H9 (cell line): ENCODE measurements at places on chromosomes 5 and 9.

DNA sequence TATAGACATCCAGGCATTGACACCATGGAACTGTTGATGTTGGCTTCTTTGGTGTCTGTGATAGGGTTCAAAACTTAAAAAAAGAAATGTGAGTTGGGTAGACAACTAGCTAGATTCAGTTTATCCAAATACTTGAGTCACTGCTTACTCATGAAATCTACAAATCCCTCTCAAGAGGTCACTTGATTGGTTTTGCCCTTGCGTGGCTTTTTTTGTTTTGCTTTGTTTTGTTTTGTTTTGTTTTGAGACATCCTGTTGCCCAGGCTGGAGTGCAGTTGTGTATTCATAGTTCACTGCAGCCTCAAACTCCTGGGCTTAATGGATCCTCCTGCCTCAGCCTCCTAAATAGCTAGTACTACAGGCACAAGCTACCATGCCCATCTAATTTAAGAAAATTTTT is 10.5 kb upstream of the ENTREP1 start:
- H3K4me3 ChIP-seq, result no peak overlapping the region
- H3K27me3 ChIP-seq, result no peaks in the 10 kb centered on the region
- peaks cover 35% of the 10 kb centered on the region for H3K36me3 ChIP-seq
- H3K4me1 ChIP-seq, result peaks cover 7% of the 10 kb centered on the region; the same call in 1 of the 2 replicates
- no peak overlapping the region for H3K27ac ChIP-seq

GRCh38 chr9:100689635-100690034 is 111.8 kb downstream of the CAVIN4 start:
- H3K27me3 ChIP-seq, result no peaks in the 10 kb centered on the region
- H3K4me3 ChIP-seq, result no peak overlapping the region
- H3K27ac ChIP-seq, result no peak overlapping the region
- no peaks in the 10 kb centered on the region; the same call in 1 of the 3 replicates for H3K36me3 ChIP-seq
- DNase-seq, result no peak
- H3K4me1 ChIP-seq, result peaks cover 5% of the 10 kb centered on the region; the same call in 1 of the 2 replicates

GRCh38 chr9:85268131-85268530 is 473.6 kb downstream of the AGTPBP1 start:
- H3K4me3 ChIP-seq, result no peak overlapping the region
- H3K4me1 ChIP-seq, result peaks cover 5% of the 10 kb centered on the region
- H3K27ac ChIP-seq, result no peak overlapping the region

DNA sequence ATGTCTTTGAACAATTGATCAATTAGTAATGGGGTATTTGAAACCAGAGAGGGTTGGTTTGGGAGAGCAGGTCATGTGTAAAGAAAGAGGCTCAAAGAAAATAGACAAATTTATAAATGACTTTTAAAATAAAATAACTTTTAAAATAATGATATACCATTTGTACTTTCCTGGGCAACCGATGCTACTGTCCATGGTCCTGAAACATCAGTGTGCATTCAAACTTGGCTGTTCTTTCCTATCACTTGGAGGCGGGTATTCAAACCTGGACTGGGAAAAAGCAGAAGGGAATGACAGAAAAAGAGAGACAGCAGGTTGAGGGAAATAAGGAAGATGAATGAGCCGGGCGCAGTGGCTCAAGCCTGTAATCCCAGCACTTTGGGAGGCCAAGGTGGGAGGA is 1446.4 kb upstream of the WWC1 start:
- no peak overlapping the region for H3K27ac ChIP-seq
- H3K27me3 ChIP-seq, result no peaks in the 10 kb centered on the region
- no peak overlapping the region for H3K4me3 ChIP-seq
- no peaks in the 10 kb centered on the region for H3K4me1 ChIP-seq
- H3K36me3 ChIP-seq, result no peaks in the 10 kb centered on the region

DNA sequence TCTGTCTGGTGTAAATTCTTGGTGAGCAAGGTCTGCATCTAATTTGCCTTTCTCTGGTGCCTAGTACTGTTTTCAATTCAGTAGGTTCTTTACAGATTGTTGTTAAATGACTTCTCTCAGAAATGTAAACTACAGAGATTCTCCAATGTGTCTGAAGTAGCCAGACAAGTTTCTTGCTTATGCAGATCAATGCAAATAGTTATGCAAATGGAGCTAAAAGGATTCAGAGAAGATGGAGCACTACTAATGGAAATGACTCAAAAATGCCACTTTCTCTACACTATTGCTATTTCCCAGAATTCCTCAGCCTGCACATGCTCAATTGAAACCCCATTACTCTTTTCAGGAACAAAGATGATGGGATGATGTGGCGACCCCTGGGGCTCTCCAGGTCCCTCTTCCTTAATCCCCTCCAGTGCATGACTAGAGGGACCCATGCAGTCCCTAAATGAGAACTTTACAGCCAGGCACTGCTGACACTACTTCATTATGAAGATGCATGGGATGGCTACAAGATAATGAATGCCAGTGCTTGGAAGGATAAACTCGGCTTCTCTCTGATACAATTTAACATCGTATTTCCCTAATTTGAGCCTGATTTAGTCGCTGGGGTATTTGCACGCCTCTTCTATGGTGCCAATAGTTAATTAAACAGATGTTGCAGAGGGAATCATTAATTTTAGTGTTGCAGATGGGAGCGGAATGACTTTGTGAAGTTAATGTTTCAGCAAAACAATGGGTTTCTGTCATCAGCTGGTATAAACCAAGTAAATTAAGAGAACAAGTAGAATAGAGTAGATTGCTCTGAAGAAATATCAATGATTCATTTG is 753.2 kb downstream of the TLR4 start:
- DNase-seq, result no peak
- H3K27me3 ChIP-seq, result no peaks in the 10 kb centered on the region
- no peaks in the 10 kb centered on the region for H3K36me3 ChIP-seq
- no peaks in the 10 kb centered on the region; the same call in 1 of the 2 replicates for H3K4me1 ChIP-seq
- no peak overlapping the region for H3K4me3 ChIP-seq

DNA sequence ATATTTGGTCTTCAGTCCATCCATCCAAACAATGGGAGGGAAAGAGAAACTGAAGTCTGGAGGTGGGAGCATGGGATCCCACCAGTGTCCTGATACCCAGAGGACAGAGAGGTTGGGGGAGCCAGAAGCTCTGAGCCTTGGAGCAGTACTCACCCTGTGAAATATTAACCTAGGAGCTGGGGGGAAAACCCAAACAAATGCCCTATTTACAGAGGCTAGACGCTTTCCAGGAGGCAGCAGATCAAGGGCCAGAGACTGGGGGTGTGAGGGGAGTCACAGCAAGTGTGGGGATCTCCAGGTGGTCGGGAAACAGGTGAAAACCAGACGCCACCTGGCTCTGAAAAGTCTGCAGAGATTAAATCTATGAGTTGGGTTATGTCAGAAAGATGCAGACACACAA is 6.2 kb downstream of the ZER1 start:
- DNase-seq, result no peak
- peaks cover 6% of the 10 kb centered on the region for H3K36me3 ChIP-seq
- no peaks in the 10 kb centered on the region for H3K27me3 ChIP-seq
- no peak overlapping the region for H3K27ac ChIP-seq
